ENCODE measurements at places on chromosomes 6 and 20.

DNA sequence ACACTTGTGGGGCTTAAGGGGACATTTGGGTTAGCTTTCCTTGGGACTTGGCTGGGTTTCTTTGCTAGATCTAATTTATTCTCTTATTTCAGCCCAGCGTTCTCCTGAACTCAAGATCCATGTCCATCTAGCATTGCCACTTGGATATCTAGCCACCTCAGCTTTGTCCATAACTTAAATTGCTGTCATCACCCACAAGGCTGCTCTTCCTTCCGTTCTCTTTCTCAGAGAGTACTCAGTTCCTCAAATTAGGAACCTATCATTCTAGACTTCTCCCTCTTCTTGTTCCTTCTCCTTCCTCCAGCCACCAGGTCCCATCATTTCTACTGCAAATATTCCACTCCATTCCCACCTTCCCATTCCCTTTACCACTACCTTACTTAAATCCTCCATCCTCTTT is 4.3 kb downstream of the SMIM26 start:
- no peak overlapping the region for H3K4me3 ChIP-seq
- H3K4me1 ChIP-seq, result peaks cover 19% of the 10 kb centered on the region
- no peak for DNase-seq
- no peak overlapping the region for H3K27ac ChIP-seq
- H3K36me3 ChIP-seq, result peaks cover 26% of the 10 kb centered on the region

- H3K27me3 ChIP-seq, result peaks cover 39% of the 10 kb centered on the region
- H3K4me1 ChIP-seq, result no peaks in the 10 kb centered on the region
- H3K27ac ChIP-seq, result no peak overlapping the region
- no peak for DNase-seq
Measured at GRCh38 chr6:25640446-25640845, 11.6 kb upstream of the SCGN start.

- H3K27me3 ChIP-seq, result peaks cover 31% of the 10 kb centered on the region
- H3K36me3 ChIP-seq, result no peaks in the 10 kb centered on the region
- DNase-seq, result no peak
- no peaks in the 10 kb centered on the region for H3K4me1 ChIP-seq
- no peak overlapping the region for H3K27ac ChIP-seq
Measured at GRCh38 chr6:99091985-99092384, 144.2 kb upstream of the FBXL4 start.

DNA sequence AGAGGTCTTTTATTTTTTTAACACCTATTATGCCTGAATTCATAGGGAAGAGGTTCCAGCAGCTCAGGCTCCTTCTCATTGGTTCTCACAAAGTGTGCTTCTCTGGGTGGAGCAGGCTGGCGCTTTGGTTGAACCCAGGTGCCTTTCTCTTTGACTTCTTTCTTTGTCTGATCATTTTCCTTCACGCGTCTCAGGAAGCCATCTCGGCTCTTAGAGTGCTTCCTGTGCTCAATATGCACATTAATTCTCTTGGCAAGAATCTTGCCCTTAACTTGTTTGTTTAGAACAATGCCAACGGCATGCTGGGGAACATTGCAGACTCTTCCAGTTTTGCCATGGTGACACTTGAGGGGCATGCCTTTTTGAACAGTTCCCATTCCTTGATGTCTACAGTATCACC is 44.2 kb upstream of the RNF24 start:
- peaks cover 6% of the 10 kb centered on the region for H3K27me3 ChIP-seq
- H3K4me1 ChIP-seq, result peaks cover 26% of the 10 kb centered on the region
- no peaks in the 10 kb centered on the region for H3K36me3 ChIP-seq
- H3K4me3 ChIP-seq, result no peak overlapping the region
- no peak for DNase-seq

- H3K27me3 ChIP-seq, result peaks cover 8% of the 10 kb centered on the region
- H3K4me3 ChIP-seq, result no peak overlapping the region
- no peak for DNase-seq
Measured at GRCh38 chr20:32621071-32621890, 36.1 kb upstream of the NOL4L start.

DNA sequence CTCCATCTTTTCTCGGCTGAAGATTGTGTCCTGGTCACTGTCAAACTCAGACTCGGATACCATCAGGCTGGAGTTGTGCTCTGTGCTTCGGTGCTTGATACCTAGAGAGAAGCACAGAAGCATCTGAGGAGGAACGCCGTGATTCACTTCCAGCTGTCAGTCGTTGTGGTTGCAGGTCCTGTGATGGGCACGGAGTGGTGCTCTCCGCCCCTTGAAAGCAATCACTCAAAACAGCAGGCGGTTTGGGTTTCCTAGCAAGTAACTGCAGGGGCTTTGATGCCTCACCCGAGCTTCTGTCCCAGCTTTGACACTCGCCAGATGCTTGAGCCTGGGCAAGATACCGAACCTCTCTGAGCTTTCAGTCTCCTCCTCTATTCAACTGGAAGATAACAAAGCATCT is 52.5 kb downstream of the ALDH5A1 start:
- H3K4me3 ChIP-seq, result no peak overlapping the region
- H3K27me3 ChIP-seq, result no peaks in the 10 kb centered on the region
- no peaks in the 10 kb centered on the region for H3K4me1 ChIP-seq
- no peaks in the 10 kb centered on the region for H3K36me3 ChIP-seq

DNA sequence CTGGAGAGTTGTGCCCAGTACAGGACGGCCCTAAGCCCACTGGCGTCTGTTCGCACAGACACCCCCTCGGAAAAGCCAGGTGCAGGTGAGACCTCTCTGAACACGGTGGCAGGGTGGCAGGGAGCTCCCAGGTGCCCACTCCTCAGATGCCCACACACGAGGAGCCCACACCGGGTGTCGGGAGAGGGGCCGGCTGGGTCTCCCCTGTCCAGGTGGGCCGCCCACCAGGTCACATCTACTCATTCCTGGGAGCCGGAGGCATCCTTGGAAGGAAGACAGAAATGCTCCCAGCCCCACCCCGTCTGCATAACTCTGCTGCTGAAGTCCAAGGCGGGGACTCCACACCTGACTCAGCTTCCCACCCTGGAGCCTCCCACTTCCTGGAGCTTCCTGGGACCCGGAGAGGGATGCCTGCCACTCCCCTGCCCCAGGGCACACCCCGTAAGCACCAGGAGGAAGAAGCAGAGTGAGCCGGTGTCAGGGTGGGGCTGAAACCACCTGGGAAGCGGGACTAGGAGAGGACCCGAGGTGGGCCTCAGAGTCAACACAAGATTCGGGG is 2.5 kb downstream of the SRMS start:
- no peak overlapping the region for H3K27ac ChIP-seq
- no peak overlapping the region for H3K4me3 ChIP-seq
- no peak for DNase-seq
- H3K4me1 ChIP-seq, result peaks cover 52% of the 10 kb centered on the region
- H3K27me3 ChIP-seq, result peaks cover 21% of the 10 kb centered on the region
- H3K36me3 ChIP-seq, result no peaks in the 10 kb centered on the region

- no peaks in the 10 kb centered on the region for H3K27me3 ChIP-seq
- peaks cover 37% of the 10 kb centered on the region for H3K36me3 ChIP-seq
Measured at GRCh38 chr20:38805502-38805957, at the start of gene PPP1R16B. Gene PPP1R16B, plus strand, starts transcription at chr20:38805697. Its CDS starts 30,229 bp downstream, at chr20:38835926.

GRCh38 chr6:148186916-148187315 is 155.7 kb upstream of the SASH1 start:
- no peaks in the 10 kb centered on the region for H3K36me3 ChIP-seq
- no peak overlapping the region for H3K4me3 ChIP-seq
- peaks cover 29% of the 10 kb centered on the region for H3K27me3 ChIP-seq
- H3K27ac ChIP-seq, result no peak overlapping the region

DNA sequence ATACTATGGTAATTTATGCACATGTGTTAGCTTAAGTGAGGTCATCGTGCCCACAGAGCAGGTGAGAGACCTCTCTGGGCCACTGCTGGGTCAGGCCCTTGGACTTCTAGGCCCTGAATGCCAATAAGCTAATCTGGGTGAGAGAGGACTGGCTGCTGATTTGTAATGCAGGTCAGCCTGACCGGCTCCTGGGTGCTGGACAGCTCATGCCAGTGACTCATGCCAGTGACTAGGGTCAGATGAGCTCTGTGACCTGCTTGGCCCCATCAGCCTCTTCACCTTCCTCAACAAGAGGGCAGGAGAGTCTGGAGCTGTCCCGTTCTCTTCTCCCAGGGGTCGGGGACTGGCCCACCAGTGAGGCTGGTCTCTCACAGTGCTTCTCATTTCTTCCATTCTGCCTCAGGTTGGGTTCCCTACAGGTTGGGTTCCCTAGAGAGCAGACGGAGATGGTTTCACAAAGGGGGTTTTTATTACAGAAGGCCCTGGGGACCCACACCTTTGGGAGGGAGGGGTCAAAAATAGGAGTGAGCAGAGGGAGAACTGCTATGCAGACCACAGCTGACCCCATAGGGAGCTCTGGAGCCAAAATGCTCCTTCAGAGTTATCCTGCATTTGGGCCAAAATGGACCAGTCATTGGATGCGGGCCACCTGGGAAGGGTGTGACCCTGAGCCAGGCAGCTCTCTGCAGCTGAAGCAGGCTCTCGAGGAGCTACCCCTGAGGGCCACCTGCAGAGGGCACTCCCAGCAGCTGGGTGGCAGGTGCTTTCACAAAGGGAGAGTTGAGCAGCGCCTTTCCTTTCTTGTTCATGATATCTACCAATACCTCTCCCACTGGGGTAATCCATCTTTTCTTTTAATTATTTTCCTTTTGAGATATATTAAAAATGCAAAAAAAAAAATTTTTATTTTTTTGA is 2.2 kb upstream of the OXT start:
- DNase-seq, result no peak
- H3K4me3 ChIP-seq, result no peak overlapping the region
- H3K27ac ChIP-seq, result no peak overlapping the region
- peaks cover 14% of the 10 kb centered on the region for H3K4me1 ChIP-seq
- H3K27me3 ChIP-seq, result peaks cover 17% of the 10 kb centered on the region
- no peaks in the 10 kb centered on the region for H3K36me3 ChIP-seq

DNA sequence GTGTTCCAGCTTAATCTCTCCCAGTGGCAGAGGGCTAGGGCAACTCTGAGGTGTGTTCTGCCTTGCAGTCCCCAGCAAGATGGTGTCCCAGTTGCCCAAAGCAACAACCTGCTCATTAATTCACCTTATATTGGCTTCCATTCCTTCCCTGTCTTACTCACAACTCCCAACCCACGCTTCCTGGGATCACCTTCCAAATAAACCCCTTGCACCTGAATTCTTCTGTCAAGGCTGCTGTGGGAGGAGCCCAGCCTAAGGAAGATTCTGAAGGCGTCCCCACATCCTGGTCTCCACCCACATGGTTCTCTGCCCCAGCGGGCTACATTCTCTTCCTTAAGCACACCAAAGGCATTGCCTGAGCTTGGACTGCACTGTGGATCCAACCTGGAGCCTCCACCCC is 116.6 kb upstream of the MAFB start:
- H3K36me3 ChIP-seq, result no peaks in the 10 kb centered on the region
- H3K27ac ChIP-seq, result no peak overlapping the region
- H3K4me1 ChIP-seq, result no peaks in the 10 kb centered on the region
- no peak for DNase-seq
- H3K27me3 ChIP-seq, result peaks cover 10% of the 10 kb centered on the region

GRCh38 chr6:98467902-98468301 is 366.5 kb upstream of the POU3F2 start:
- DNase-seq, result no peak
- H3K36me3 ChIP-seq, result no peaks in the 10 kb centered on the region
- no peak overlapping the region for H3K27ac ChIP-seq
- H3K4me1 ChIP-seq, result no peaks in the 10 kb centered on the region
- H3K4me3 ChIP-seq, result no peak overlapping the region

DNA sequence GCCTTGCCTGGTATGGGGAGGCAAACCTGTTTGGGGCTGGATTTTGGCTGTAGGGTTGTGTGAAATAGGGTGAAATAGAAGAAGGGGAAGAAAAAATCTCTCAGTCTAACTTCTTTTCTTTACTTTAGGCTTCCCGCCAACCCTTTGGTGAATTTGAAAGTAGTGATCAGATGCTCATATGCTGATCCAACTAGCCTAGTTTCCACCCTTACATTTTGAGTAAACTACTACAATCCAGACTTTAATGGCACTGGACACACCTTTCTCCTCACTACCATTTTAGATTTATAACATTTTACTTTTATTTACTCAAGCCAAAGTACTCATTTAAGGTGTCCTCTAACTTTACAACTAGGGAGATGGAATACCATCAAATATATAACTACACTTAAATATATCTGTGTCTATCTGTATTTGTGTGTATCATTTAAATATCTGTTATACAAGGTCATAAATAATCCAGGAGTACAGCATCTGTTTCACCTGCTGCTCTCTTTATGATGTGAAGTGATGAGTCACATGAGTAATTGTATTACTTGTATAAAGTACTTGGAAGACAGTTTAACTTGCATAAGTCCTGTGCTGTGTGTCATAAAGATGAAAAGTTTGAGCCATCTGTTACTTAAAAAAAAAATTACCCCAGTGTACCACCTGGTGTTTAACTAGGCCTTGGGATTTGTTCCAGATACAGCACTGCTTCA is 172.1 kb downstream of the CDKAL1 start:
- no peak overlapping the region for H3K4me3 ChIP-seq
- H3K27me3 ChIP-seq, result no peaks in the 10 kb centered on the region
- peaks cover 5% of the 10 kb centered on the region for H3K36me3 ChIP-seq
- no peak overlapping the region for H3K27ac ChIP-seq
- DNase-seq, result no peak
- H3K4me1 ChIP-seq, result peaks cover 31% of the 10 kb centered on the region

GRCh38 chr6:25913741-25914140 is 16.8 kb downstream of the SLC17A2 start:
- H3K27me3 ChIP-seq, result no peaks in the 10 kb centered on the region
- no peaks in the 10 kb centered on the region for H3K36me3 ChIP-seq
- H3K4me3 ChIP-seq, result no peak overlapping the region
- no peak overlapping the region for H3K27ac ChIP-seq
- no peak for DNase-seq

DNA sequence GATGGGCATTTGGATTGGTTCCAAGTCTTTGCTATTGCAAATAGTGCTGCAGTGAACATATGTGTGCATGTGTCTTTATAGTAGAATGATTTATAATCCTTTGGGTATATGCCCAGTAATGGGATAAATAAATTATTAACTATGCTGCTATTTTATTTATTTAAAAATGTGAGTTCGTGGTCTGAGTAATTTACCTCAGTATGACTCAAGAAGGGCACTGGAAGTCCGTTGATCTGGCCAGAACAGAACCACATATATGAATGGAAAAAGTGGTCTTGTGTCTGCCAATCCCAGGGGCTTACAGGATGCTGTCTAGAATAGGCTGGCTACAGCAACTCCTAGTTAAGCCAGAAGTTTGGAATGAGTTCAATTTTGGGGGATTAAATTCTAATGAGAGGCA is 27.6 kb upstream of the HLA-C start:
- peaks cover 39% of the 10 kb centered on the region for H3K27me3 ChIP-seq
- H3K4me3 ChIP-seq, result no peak overlapping the region

- H3K27ac ChIP-seq, result no peak overlapping the region
- no peaks in the 10 kb centered on the region for H3K4me1 ChIP-seq
- H3K36me3 ChIP-seq, result no peaks in the 10 kb centered on the region
- H3K27me3 ChIP-seq, result peaks cover 11% of the 10 kb centered on the region
- no peak overlapping the region for H3K4me3 ChIP-seq
Measured at GRCh38 chr6:69232911-69233448, 563.8 kb downstream of the LMBRD1 start.

- peaks cover 47% of the 10 kb centered on the region for H3K4me1 ChIP-seq
- H3K27ac ChIP-seq, result peak overlapping the region; percentile 43
- no peak for DNase-seq
- no peaks in the 10 kb centered on the region for H3K27me3 ChIP-seq
- peaks cover 9% of the 10 kb centered on the region for H3K36me3 ChIP-seq
Measured at GRCh38 chr20:62032609-62033368, 32.9 kb downstream of the TAF4 start.

- peaks cover 53% of the 10 kb centered on the region for H3K4me1 ChIP-seq
- H3K27ac ChIP-seq, result peak overlapping the region; percentile 72
- no peaks in the 10 kb centered on the region for H3K27me3 ChIP-seq
- no peak for DNase-seq
- peaks cover 57% of the 10 kb centered on the region for H3K36me3 ChIP-seq
Measured at GRCh38 chr20:58911970-58912369, 59.5 kb downstream of the GNAS start.
